Left kidney (tissue), 8 donors: ENCODE measurements at places on chromosomes 12 and 14. TPM values are rescaled to one million over a fixed set of nuclear protein-coding genes. Genes with fewer than 3 reads are reported as not detected.

- no peak for DNase-seq
These were observed 635.4 kb upstream of the ATXN7L3B start for GRCh38 chr12:73902260-73902659.

DNA sequence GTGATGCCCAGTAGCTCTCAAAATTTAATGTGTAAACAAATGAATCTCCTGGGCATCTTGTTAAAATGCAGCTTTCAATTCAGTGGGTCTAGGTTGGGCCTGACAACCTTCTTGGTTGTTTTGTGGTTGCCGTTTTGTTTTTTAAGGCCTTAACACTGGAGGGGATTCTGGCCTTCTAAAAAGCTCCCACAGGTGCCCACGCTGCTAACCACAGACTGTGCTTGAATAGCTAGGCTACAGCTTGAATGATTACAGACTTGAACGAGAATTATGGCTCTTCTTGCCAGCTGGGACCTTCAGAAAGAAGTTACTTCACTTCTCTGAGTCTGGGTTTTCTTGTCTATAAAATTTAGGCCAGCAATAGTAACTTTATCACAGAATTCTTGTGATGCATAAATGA lies 1.3 kb upstream of the FLVCR2 start:
- DNase-seq: no peak

DNA sequence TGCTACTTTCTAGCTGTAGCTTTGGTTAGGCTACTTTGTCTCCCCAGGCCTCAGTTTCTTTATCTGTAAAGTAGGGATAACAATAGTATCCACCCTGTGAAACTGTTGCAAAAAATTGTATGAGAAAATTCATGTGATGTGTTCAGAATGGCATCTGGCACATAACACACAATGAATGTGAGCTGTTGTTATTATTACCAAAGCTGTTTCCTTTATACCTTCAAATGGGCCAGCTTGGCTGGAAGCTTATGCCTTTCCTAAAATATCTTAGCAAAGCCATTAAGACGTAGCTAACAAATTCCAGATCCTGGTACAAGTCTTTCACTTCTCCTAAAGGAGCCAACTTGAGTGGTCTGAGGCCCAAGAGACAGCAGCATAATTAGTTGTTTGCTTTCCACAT lies 25.2 kb upstream of the MANSC4 start:
- DNase-seq: no peak

DNA sequence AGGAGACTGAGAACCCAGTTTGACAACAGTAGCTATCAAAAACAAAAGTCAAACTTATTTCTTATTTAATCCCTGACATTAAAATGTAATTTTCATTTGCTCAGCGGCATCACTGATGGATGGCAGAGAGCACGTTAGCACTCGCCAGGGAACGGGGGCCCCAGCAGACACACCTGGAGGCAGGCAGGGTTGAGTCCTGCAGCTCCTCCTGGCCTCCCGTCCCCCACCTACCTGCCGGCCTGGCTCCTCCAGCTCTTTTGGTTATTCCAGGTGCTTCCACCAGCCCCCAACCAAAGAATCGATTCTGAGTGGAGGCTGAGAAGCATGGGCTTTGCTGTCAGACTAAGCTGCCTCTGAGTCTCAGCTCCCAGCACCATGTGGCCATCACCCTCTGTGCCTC lies 113.6 kb downstream of the PHETA1 start:
- no peak for DNase-seq

GRCh38 chr14:79947440-79948054 lies 263.8 kb downstream of the DIO2 start:
- no peak for DNase-seq

- no peak for DNase-seq
These were observed 176.1 kb downstream of the ADGRD1 start for GRCh38 chr12:131129839-131130238.

DNA sequence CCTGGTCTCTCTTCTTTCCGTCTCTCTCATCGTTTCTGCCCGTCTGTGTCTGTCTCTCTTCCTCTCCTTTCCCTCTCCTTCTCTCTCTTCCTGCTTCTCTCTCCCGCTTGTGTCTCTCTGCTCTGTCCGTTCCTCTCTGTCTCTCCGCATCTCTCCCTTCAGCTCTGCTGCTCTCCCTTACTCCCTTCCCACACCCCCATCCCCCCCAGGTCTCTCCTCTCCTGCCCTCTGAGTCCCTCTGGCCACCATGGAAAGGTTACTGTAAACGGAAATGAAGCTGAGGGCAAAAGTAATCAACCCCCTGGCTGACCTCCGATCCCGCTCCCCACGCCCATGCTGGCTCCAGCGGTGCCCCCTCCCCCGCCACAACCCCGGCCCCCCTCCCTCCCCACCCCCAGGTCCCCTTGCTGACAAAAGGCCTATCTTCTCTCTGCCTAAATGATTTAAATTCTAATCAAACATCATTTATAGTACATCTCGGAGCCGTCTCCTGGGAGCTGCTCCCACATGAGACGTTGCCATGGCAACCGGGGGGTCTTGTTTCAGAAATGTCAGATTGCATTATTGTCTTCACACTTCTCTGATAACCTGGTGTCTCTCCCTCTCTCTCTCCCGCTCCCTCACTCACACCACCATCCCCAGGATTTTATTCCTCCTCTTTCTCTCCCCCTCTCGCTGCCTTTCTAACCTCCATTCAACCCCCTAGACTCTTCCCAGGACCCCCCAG lies 203.8 kb downstream of the RBM19 start:
- peak; percentile 50 for DNase-seq

OTOGL gene
- 0.95 TPM for polyA plus RNA-seq
